ENCODE measurements at places on chromosomes 7 and 10.

- no peaks in the 10 kb centered on the region for H3K36me3 ChIP-seq
- peaks cover 12% of the 10 kb centered on the region for H3K27me3 ChIP-seq
- no peaks in the 10 kb centered on the region for H3K4me1 ChIP-seq
- DNase-seq = no peak
- no peak overlapping the region for H3K4me3 ChIP-seq
Measured at GRCh38 chr10:3747984-3748383, 37.0 kb downstream of the KLF6 start.

DNA sequence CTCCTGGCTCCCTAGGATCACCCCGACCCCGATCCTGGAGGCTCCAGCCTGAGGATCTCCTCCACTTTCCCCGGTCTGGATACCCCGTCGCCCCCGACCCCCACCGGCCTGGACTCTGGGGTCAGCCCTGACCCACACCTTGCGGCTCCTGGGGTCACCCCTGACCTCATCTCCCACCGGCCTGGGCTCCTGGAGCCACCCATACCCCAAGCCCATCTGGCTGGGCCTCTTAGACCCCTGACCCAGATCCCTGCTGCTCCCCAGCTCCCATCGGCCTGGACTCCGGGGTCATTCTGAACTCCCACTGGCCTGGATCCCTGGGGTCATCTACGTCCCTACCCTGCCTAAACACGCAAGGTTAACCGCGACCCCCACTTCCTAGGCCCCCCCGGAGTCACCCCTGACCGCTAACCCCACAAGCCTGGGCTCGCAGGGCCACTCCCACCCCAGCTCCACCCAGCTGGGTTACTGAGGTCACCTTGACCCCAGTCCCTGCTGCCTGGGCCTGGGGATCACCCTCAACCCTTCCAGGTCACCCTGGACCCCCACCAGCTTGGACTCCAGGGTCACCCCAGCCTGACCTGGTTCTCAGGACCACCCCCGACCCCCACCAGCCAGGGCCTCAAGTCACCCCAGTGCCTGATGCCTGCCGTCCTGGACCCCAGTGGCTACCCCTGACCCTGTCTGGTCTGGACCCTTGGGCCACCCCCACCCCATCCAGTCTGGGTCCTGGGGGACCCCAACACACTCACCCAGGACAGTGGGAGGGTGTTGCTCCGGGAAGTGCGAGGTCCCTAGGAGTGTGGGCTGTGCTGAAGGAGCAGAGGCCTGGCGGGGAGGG lies 1.2 kb downstream of the FOXK1 start:
- H3K36me3 ChIP-seq = no peaks in the 10 kb centered on the region
- peak; percentile 12 for DNase-seq
- H3K27ac ChIP-seq = peak overlapping the region; percentile 98
- H3K27me3 ChIP-seq = no peaks in the 10 kb centered on the region

DNA sequence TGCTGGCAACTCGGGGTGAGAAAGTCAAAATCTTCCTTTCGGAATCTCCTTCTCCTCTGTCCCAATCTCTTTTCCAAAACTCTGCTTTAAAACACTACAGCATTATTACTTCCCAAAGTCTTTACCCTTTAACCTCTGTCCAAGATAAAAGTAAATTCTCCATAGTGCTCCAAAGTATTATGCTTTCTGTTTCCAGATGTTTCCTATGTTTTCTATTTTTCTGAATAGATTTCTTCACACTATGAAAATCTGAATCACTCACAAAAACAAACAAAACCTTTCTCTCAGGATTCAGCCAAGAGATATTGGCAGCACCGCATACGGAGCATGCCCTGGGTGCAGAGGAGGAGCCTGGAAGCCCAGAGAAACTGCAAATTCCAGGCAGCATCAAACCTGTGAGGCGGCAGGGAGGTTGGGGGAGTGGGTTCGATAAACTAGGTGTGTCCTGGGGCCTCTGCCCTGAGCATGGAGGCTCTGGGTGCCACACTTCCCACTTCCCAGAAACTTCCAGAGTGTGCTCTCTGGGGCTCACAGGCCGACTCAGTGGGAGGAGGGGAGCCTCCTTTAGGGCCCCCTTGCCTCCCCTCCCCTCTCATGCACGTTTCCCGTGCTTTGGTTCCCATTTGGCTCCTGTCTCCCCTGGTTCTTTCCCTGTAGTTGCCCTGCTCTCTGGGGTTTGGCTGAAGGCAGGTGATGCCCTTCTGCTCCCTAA lies 35.6 kb downstream of the VIPR2 start:
- H3K27ac ChIP-seq = no peak overlapping the region
- no peaks in the 10 kb centered on the region for H3K36me3 ChIP-seq
- H3K4me3 ChIP-seq = no peak overlapping the region
- H3K27me3 ChIP-seq = peaks cover 10% of the 10 kb centered on the region

GRCh38 chr7:8455426-8455825 lies 22.0 kb downstream of the NXPH1 start:
- H3K4me1 ChIP-seq = no peaks in the 10 kb centered on the region
- H3K27me3 ChIP-seq = peaks cover 4% of the 10 kb centered on the region
- no peaks in the 10 kb centered on the region for H3K36me3 ChIP-seq
- no peak for DNase-seq
- no peak overlapping the region for H3K4me3 ChIP-seq

DNA sequence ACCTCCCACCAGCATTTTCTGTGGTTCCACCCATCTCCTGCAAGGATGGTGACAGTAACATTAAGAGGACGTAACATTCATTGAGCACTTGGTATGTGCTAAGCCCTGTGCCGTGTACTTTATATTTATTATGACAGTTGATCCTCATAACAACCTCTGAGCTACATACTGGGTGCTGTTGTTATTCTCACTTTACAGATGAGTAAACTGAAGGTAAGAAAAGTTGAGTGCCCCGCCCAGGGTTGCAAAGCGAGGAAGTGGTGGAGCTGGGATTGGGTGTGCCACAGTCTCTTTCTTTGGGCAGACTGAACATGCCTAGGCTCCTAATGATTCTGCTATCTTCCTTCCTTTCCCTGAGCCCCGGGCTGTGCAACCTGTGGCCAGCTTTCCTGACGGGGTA lies 107.4 kb downstream of the SH3PXD2A start:
- H3K27me3 ChIP-seq = no peaks in the 10 kb centered on the region
- DNase-seq = no peak
- no peak overlapping the region for H3K27ac ChIP-seq
- no peak overlapping the region for H3K4me3 ChIP-seq
- H3K4me1 ChIP-seq = no peaks in the 10 kb centered on the region

DNA sequence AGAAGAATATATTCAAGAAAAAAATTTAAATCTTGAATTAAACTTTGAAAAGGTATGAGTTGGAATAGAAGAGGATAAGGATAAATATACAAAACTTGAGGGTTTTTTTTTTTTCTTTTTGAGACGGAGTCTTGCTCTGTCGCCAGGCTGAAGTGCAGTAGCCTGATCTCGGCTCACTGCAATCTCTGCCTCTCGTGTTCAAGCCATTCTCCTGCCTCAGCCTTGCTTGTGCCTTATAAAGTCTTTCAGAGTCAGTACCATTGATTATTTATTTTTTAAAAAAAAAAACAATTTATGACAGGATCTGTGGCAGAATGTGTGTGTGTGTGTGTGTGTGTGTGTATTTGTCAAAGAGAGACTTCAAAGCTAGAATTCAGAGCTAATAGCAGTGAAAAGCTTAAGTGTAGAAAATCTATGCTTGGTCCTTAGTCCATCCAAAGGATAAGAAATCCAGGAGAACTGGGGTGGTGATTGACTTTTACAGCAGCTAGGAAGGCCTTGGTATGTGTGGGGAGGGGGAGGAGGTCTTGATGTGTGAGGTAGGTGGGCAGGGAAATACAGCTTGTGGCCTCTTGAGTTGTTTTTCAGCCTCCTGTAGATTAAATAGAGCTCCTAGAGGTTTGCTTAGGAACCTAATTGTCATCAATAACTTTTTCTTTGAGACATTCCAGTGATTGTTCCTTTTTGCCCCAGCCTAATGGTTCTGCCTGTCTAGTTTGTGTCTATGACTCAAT lies 2.4 kb downstream of the HECTD2 start:
- H3K27me3 ChIP-seq = peaks cover 5% of the 10 kb centered on the region
- no peak for DNase-seq
- no peak overlapping the region for H3K4me3 ChIP-seq
- H3K36me3 ChIP-seq = no peaks in the 10 kb centered on the region
- H3K4me1 ChIP-seq = peaks cover 19% of the 10 kb centered on the region
- H3K27ac ChIP-seq = no peak overlapping the region

- peaks cover 23% of the 10 kb centered on the region for H3K4me1 ChIP-seq
- peaks cover 7% of the 10 kb centered on the region for H3K36me3 ChIP-seq
- no peak overlapping the region for H3K4me3 ChIP-seq
Measured at GRCh38 chr10:103145860-103146466, 47.1 kb downstream of the NT5C2 start.

GRCh38 chr10:13739183-13739582 lies 152.4 kb downstream of the PRPF18 start:
- H3K4me1 ChIP-seq = peaks cover 13% of the 10 kb centered on the region
- no peak for DNase-seq
- no peak overlapping the region for H3K27ac ChIP-seq
- H3K4me3 ChIP-seq = no peak overlapping the region
- no peaks in the 10 kb centered on the region for H3K36me3 ChIP-seq

- no peak for DNase-seq
- H3K27me3 ChIP-seq = peaks cover 8% of the 10 kb centered on the region
- H3K4me3 ChIP-seq = no peak overlapping the region
Measured at GRCh38 chr7:39971924-39972323, 21.9 kb downstream of the CDK13 start.

- H3K4me3 ChIP-seq = no peak overlapping the region
- no peaks in the 10 kb centered on the region for H3K4me1 ChIP-seq
- no peaks in the 10 kb centered on the region for H3K27me3 ChIP-seq
- no peak for DNase-seq
- peaks cover 7% of the 10 kb centered on the region for H3K36me3 ChIP-seq
Measured at GRCh38 chr7:105644937-105645336, 63.6 kb upstream of the EFCAB10 start.

DNA sequence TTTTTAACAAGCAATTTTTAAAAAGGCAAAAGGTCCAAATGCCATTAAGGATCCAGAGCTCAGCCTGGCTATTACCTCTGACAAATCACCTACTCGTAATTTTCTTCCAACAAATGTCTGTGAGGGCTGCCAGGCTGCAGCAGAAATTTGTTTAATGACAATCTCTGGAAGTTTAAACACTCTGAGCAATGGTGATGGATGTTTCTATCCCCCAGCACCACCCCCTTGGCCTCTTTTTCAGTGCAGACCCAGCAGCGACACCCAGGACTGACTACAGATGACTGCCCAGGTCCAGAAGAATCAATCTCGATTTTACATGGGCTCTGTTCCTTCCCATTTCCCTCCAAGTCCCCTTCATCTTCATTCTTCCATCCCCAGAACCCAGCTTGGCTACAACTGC lies 201.4 kb upstream of the AOAH start:
- H3K27me3 ChIP-seq = no peaks in the 10 kb centered on the region
- peaks cover 33% of the 10 kb centered on the region for H3K4me1 ChIP-seq
- DNase-seq = no peak
- H3K36me3 ChIP-seq = peaks cover 17% of the 10 kb centered on the region
- peak overlapping the region; percentile 39 for H3K27ac ChIP-seq

DNA sequence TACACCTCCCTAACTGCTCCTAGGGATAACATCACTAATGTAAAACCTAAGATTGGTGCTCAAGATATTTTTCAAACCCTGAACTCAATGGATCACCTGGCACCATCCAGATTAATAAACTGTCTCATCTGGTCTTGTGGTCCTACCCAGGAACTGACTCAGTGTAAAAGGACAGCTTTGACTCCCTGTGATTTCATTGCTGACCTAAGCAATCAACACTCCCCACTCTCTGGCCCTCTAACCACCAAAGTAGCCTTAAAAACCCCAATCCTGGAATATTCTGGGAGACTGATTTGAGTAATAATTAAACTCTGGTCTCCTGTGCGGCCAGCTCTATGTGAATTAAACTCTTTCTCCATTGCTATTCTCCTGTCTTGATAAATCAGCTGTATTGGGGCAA lies 6.2 kb upstream of the USP54 start:
- no peak for DNase-seq
- no peaks in the 10 kb centered on the region for H3K36me3 ChIP-seq
- H3K4me3 ChIP-seq = no peak overlapping the region

DNA sequence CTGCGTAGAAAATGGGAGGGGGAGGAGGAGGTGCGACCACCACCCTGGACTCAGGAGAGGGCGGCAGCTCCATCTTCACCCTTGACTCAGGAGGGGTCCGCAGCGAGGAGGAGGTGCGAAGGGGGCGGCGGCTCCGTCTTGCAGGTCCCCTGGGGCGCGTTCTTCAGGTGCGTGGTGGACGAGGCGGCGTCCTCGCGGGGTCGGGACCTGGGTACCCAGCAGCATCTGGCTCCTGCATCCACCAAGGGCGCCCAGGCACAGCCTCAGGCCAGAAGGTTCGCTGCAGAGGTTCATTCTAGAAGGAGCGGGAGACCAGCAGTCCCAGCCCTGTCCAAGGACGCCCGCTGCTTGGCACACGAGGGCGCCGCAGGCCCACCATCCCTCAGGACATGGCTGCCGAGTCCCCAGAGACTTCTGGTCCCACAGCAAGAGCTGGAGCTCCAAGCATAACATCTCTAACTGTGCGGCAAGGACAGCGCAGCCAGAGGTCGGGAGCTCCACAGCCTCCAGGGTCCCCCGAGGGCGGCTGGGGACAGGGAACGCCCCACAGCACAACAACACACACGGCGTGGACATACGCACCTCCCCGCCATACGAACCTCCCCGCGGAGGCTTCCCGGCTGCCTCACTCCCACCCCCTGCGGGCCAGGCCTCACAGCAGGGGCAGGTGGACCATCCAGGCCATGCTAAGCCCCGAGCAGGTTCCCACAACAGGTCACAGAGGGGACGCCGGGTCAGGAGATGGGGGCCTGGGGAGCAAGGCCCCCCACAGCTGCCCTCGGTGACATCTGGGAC lies 16.8 kb upstream of the DPYSL4 start:
- H3K4me1 ChIP-seq = no peaks in the 10 kb centered on the region
- no peak for DNase-seq
- H3K36me3 ChIP-seq = no peaks in the 10 kb centered on the region
- no peak overlapping the region for H3K4me3 ChIP-seq

- peaks cover 23% of the 10 kb centered on the region for H3K36me3 ChIP-seq
- H3K4me3 ChIP-seq = no peak overlapping the region
- DNase-seq = no peak
- no peaks in the 10 kb centered on the region for H3K27me3 ChIP-seq
- peaks cover 57% of the 10 kb centered on the region for H3K4me1 ChIP-seq
- H3K27ac ChIP-seq = peak overlapping the region; percentile 58
Measured at GRCh38 chr7:36795451-36796021, 71.2 kb upstream of the AOAH start.

GRCh38 chr7:64628192-64628591 lies 37.7 kb upstream of the ZNF107 start:
- H3K27ac ChIP-seq = no peak overlapping the region
- H3K27me3 ChIP-seq = peaks cover 3% of the 10 kb centered on the region
- no peaks in the 10 kb centered on the region for H3K36me3 ChIP-seq

DNA sequence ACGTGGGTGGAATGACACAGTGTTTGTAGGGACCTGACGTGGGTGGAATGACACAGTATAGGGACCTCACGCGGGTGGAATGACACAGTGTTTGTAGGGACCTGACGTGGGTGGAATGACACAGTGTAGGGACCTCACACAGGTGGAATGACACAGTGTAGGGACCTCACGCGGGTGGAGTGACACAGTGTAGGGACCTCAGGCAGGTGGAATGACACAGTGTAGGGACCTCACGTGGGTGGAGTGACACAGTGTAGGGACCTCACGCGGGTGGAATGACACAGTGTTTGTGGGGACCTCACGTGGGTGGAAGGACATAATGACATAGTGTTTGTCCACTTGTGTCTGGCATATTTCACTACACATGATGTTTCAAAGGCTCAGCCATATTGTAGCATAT lies 19.3 kb downstream of the PPP2R2D start:
- no peaks in the 10 kb centered on the region for H3K36me3 ChIP-seq
- peak overlapping the region; percentile 73 for H3K27ac ChIP-seq
- peaks cover 66% of the 10 kb centered on the region for H3K4me1 ChIP-seq
- H3K27me3 ChIP-seq = no peaks in the 10 kb centered on the region
- no peak for DNase-seq
- no peak overlapping the region for H3K4me3 ChIP-seq
